ENCODE measurements at places on chromosomes 2 and 18. TPM values are rescaled to one million over a fixed set of nuclear protein-coding genes. Genes with fewer than 3 reads are reported as not detected.
A peak's percentile ranks its signal among the peaks of the same experiment; 100 is the strongest.

MPV17 gene
- 74.7 TPM for total RNA-seq

NEDD4L gene
- total RNA-seq, result 95.9 TPM

TMEM150A gene
- total RNA-seq, result 14.6 TPM

BOLL gene
- total RNA-seq, result not detected

DNA sequence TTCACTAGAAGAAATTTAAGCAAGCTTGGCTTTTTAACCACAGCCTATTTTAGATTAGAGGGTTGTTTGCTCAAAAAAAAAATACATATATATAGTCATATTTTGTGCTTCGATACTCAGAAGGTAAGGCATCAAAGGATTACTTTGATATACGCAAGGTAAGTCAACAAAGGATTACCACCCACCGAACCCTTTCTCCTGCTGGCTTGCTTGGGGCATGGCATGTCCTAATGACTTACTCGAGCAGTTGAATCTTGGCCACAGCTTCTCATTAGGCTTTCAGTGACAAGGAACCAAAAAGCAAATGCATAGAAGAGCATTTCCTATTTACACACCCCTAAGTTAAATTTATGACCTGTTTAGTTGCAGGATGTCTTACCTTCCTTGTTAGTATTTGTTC lies 295.7 kb downstream of the AGAP1 start:
- H3K4me3 ChIP-seq, result no peak overlapping the region
- H3K36me3 ChIP-seq, result no peaks in the 10 kb centered on the region
- H3K4me1 ChIP-seq, result no peaks in the 10 kb centered on the region

- no peak for DNase-seq
- no peak overlapping the region for H3K27ac ChIP-seq
- no peaks in the 10 kb centered on the region for H3K27me3 ChIP-seq
- H3K4me3 ChIP-seq, result no peak overlapping the region
Observed at GRCh38 chr2:62292190-62292589, 96.3 kb downstream of the B3GNT2 start.

GRCh38 chr2:232941912-232942594 lies 71.0 kb downstream of the NGEF start:
- no peak for DNase-seq
- no peaks in the 10 kb centered on the region for H3K4me1 ChIP-seq
- H3K36me3 ChIP-seq, result no peaks in the 10 kb centered on the region
- no peak overlapping the region for H3K27ac ChIP-seq
- no peak overlapping the region for H3K4me3 ChIP-seq

GRCh38 chr18:10030816-10031541 lies 117.2 kb downstream of the VAPA start:
- no peak overlapping the region for H3K27ac ChIP-seq
- H3K27me3 ChIP-seq, result no peaks in the 10 kb centered on the region
- H3K4me1 ChIP-seq, result peaks cover 3% of the 10 kb centered on the region

GRCh38 chr2:175372704-175373701 lies 191.5 kb upstream of the ATP5MC3 start:
- no peaks in the 10 kb centered on the region for H3K27me3 ChIP-seq
- peak; percentile 49 for DNase-seq
- H3K36me3 ChIP-seq, result no peaks in the 10 kb centered on the region
- H3K4me3 ChIP-seq, result no peak overlapping the region

DNA sequence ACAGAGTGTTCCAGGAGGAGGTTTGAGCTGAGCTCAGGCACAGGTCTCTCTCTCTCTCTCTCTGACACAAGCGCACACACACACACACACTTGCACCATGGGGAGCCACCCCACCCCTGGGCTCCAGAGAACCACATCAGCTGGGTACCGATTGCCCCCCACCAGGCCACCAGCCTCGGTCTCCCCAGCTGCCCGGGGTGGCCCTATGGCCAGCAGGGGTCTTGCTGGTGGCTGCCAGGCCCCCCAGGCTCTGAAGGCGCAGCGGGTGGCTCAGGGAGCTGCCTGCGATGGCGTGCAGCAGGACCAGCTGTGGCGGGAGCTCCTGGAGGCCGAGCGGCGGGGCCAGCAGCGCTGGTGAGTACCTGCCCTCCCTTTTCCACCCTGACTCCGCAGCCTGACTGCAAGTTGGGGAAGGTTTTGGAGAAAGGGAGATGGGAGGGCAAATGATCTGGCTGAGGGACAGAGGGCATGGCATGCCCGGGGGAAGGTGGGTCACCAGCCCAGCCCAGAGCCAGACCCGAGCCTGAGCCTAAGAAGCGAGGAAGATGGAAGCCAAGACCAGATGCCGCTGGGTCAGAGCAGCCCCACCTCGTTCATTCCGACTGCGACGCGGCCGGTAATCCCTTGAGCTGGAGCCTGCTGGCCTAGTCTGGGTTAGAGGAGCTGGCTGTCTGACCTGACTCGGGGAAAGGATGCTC lies 21.9 kb upstream of the SLC66A3 start:
- H3K27ac ChIP-seq, result no peak overlapping the region
- no peak for DNase-seq
- H3K4me3 ChIP-seq, result no peak overlapping the region
- peaks cover 7% of the 10 kb centered on the region for H3K27me3 ChIP-seq

DNA sequence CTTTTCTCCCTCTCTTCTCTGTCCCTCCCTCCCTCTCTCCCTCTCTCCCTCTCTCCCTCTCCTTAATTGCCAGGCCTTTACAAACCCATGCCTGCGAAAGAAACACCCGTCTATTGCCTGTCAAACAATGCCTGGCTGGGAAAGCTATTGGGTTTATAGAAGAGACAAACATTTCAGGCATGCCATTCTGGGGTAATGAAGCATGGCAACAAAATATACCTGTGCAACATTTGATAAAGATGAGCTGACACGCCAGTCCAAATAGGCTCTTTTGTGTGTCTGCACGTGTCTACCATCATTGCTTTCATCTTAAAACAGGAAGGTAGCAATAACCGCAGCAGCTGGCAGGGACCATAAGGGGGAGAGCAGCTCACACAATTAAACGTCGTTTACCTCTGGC lies 282.1 kb downstream of the ZNF516 start:
- no peaks in the 10 kb centered on the region for H3K36me3 ChIP-seq
- H3K4me1 ChIP-seq, result no peaks in the 10 kb centered on the region
- no peaks in the 10 kb centered on the region for H3K27me3 ChIP-seq
- H3K27ac ChIP-seq, result no peak overlapping the region

DNA sequence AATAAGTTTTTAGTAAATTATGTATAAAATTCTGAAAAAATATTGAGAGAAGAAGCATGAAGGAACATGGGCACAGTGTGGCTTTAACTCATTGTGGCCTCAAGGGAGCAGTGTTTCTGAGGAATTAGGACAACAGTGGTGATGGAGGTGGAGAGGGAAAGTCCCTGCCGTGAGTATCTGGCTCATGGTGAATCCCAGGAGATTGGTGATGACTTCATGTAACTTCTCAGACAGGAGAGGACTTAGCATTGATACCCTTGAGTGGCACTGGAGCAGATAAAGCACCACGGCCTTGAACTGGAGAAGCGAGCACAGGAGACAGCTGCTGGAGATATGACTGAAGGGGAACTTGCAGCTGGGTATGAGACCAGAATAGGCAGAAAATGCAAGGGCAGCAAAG lies 35.0 kb upstream of the LRP1B start:
- peak; percentile 74 for DNase-seq
- H3K4me3 ChIP-seq, result no peak overlapping the region
- no peaks in the 10 kb centered on the region for H3K4me1 ChIP-seq
- no peak overlapping the region for H3K27ac ChIP-seq
- no peaks in the 10 kb centered on the region for H3K27me3 ChIP-seq

DNA sequence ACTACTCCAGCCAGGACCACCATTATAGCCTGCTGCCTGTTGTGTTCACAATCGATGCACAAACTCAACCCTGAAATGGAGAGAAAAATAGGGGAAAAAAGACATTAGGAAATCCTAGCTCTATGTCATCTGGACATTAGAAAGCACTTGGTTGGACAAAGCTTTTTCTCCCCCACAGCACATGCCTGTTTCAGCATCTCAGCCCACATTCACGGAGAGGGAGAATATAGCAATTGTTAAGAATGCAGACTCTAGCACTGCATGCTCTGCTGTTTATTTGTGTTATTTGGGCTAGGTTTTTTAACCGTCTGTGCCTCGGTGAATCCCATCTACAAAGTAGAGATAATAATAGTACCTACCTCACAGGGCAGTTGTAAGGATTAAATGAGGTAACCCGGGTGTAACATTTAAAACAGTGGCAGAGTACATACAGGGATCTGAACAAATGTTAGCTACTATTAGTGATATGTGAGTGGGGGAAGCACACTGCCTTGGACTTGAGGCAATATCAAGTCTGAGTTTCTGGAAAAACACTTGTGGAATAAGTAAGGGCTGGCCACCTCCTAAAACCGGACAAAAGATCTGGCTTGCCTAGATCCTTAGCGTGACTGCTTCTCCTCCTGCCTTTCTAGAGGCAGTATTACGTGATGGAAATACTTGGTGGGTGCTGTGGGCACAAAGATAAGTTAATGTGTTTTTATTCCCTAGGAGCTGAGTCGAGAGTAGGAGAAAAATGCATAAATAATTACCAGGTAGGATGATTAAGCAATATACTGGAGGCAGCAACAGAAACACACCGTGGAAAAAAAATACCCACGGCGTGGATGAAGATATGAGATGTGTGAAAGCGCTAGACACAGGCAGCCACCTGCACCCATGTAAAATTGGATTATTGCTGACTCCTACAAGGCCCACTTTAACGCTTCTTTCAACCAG lies 1.0 kb upstream of the PPP1CB start:
- H3K4me1 ChIP-seq, result peaks cover 12% of the 10 kb centered on the region
- no peaks in the 10 kb centered on the region for H3K36me3 ChIP-seq
- DNase-seq, result peak; percentile 70

GRCh38 chr18:55907453-55908175 lies 319.6 kb upstream of the TCF4 start:
- H3K27ac ChIP-seq, result no peak overlapping the region
- no peaks in the 10 kb centered on the region for H3K36me3 ChIP-seq
- H3K4me1 ChIP-seq, result peaks cover 3% of the 10 kb centered on the region
- DNase-seq, result peak; percentile 22
- no peaks in the 10 kb centered on the region for H3K27me3 ChIP-seq
